ENCODE measurements at places on chromosomes 12 and 14. TPM values are rescaled to one million over a fixed set of nuclear protein-coding genes. Genes with fewer than 3 reads are reported as not detected.

FLVCR2 gene
- total RNA-seq = not detected

NFATC4 gene
- 96.9 TPM for total RNA-seq

APOF gene
- total RNA-seq = not detected

BRMS1L gene
- total RNA-seq = 6.6 TPM

REP15 gene
- total RNA-seq = 0.54 TPM

PROX2 gene
- not detected for total RNA-seq

SMIM41 gene
- not detected for total RNA-seq

KRT2 gene
- not detected for total RNA-seq

DACT1 gene
- total RNA-seq = 26.9 TPM

NPFF gene
- not detected for total RNA-seq

FAM186B gene
- 1.4 TPM for total RNA-seq

CLECL1 gene
- total RNA-seq = not detected

MMP14 gene
- 475 TPM for total RNA-seq

MMP19 gene
- total RNA-seq = 17.6 TPM

TCL1A gene
- not detected for total RNA-seq

BCL11B gene
- total RNA-seq = not detected

GPR84 gene
- not detected for total RNA-seq

OR9K2 gene
- not detected for total RNA-seq

TOMM20L gene
- total RNA-seq = not detected

SAMD4A gene
- 33.0 TPM for total RNA-seq

JPH4 gene
- not detected for total RNA-seq

EPYC gene
- not detected for total RNA-seq

TAS2R7 gene
- not detected for total RNA-seq

PLEKHD1 gene
- not detected for total RNA-seq

CLMN gene
- 0.76 TPM for total RNA-seq

SSPN gene
- total RNA-seq = 12.5 TPM

AHSA1 gene
- 137 TPM for total RNA-seq

RBP5 gene
- not detected for total RNA-seq

POTEM gene
- not detected for total RNA-seq

NGB gene
- not detected for total RNA-seq

TEX22 gene
- total RNA-seq = 0.43 TPM

PLEK2 gene
- total RNA-seq = 12.4 TPM

ACSM4 gene
- not detected for total RNA-seq

ADAMTS20 gene
- total RNA-seq = not detected

CLIP1 gene
- 52.5 TPM for total RNA-seq

NEUROD4 gene
- not detected for total RNA-seq

TDRD9 gene
- total RNA-seq = not detected

SLC4A8 gene
- total RNA-seq = 2.6 TPM

SOAT2 gene
- total RNA-seq = not detected

DNAJC22 gene
- total RNA-seq = 2.5 TPM

SAMD15 gene
- 2.8 TPM for total RNA-seq

KDM5A gene
- 25.1 TPM for total RNA-seq

TAS2R50 gene
- not detected for total RNA-seq

KRT6C gene
- total RNA-seq = not detected

NRL gene
- not detected for total RNA-seq

GYS2 gene
- total RNA-seq = not detected

LGALS3 gene
- total RNA-seq = 363 TPM

TSPAN8 gene
- not detected for total RNA-seq

RIPK3 gene
- 2.2 TPM for total RNA-seq

DCN gene
- total RNA-seq = 441 TPM

Data from GM23248 (cell line).